T-helper 2 cell (primary cell): ENCODE measurements at places on chromosomes 2 and 18.

GRCh38 chr2:98826856-98827255 is 95.9 kb upstream of the MGAT4A start:
- no peak for DNase-seq

DNA sequence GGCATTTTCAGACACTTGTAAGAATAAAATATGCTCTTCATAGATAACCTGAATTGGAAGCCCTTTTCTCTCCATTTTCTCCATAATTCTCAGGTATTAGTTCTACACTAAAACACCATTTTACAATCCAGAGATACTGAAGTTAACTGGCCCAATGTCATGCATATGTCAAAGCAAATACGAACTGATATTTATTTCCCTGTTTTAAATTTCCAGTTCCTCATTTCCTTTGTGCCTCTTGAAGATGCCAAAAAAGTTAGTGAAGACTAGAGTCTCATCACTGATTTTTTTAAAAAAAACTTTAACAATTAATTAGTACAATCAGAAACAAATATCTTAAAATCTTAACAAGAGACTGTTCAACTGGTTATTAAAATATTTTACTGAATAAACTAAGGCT is 52.8 kb upstream of the ITGB6 start:
- no peak for DNase-seq

DNA sequence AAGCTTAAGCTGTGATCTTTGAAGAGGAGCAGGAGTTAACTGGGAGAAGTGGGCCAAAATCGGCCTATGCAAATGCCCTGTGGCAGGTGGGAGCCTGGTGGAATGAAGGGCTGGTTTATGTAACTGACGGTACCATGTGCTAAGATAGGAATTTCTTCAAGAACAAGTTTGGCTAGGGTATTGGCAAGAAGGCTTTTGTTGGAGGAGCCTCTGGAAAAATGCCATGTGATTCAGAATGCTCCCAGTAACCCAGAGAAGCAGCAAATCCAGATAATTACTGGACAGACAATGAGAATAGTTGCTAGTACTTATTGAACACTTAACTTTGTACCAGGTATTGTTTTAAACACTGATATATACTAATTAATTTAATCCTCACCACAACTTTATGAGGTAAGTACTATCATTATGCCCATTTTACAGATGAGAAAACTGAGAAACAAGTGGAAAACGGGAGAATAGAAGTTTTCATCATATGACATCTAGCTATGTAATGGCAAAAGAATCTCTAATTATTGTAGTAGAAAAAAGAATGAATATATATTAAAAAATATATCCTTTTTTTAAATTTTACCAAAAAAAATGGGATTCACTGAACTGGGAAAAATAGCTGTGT is 9.1 kb upstream of the FAM124B start:
- DNase-seq: no peak

GRCh38 chr2:177603768-177604167 is 211.2 kb downstream of the AGPS start:
- DNase-seq: no peak

- no peak for DNase-seq
Observed at GRCh38 chr2:109423556-109424359, 190.0 kb downstream of the SEPTIN10 start.

DNA sequence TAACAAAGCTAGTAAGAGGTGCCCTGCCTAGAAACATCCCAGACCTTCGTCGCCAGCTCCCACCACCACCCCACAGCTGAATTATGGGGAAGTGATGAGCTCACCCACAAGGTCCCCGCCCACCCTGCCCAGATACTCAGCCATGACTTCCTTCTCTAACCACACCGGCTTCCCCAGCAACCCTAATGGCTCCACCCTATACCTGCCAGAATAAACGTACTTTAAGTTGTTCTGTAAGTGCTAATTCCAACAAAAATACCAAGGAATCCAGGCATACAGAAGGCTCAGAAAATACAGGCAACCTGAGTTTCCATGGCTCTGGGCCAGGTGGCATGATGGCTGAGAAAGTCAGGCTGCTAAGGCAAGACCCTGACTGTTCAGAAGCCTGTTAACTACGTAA is 39.1 kb downstream of the TMEM163 start:
- no peak for DNase-seq

DNA sequence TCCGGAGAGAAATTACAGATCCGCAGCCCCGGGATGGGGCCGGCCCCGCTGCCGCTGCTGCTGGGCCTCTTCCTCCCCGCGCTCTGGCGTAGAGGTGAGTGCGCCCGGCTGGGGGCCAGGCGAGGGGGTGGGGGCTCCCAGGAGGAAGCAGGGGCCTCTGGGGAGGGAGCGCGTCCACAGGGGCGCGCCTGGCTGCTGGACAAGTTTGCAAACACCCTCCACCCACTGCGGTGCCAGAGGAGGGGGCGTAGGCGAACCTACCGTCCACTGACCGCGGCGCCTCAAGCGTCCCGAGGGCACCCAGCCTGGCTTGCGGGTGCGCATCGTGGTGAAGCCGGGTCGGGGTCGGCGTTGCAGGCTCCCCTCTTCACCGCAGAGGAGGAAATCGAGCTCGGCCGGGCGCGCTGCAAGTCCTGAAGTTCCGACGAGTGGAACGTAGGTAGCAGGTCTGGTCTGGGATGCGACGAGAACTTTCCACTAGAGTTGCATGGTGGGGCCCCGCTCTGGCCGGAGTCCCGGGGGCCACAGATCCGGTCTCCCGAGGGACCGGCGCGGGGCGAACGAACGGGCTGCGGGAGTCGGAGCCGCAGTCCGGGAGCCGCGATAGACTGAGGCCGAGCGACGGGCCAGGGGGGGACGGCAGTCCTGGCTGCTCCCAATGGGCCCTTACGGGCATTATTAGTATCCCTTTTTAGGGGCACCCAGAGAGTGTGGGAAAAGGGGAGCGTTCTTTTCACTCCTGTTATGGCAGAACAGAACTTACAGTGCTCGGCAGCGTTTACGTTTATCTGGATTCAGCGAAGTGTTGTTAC is 502 bp downstream of the MERTK start:
- DNase-seq: no peak

- DNase-seq: no peak
Observed at GRCh38 chr2:174964404-174964803, 40.8 kb downstream of the CHN1 start.

GRCh38 chr18:57426187-57426586 is 9.0 kb upstream of the ONECUT2 start:
- DNase-seq: no peak

DNA sequence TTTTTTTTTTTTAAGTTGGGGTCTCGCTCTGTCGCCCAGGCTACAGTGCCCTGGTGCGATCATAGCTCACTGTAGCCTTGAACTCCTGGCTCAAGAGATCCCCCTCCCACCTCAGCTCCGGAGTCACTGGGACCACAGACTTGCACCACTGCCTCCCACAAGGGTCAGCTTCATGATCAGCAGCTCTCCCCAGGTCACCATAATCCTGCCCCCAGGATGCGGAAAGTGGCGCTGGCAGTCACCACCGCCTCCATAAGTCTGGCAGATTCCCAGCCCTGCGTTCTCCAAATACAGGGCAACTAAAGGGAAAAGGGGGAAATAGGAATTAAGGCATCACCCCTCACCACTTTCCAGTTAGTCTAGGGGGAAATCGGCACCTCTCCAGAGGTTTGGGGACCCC is 5.2 kb upstream of the ARID5A start:
- no peak for DNase-seq

DNA sequence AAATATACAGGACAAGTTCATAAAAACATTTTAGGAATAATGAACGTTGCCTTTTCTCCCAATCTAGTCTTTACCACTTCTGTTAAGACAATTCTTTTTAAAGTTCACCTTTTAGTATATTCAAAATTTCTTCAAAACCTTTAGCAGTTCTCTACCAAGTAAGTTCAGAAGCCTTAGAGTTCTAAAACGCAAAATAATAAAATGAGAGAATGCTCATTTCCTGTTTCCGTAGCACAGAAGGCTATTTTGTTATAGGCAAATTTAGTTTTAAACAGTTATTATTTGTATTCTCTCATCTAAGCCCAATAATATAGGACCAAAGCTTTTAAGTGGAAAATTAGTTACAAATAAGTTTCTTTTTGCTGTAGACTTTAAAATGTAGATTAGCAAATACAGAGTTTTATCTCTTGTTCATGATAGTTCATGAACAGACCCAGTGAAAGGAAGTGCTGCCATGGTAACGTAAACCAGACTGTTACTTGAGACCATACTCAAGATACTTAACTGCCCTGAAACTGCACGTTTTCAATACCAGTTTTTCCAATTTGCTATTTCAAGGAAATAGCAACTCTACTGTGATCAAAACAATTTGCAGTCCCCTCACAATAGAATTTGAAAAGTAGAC is 173.1 kb upstream of the STON1 start:
- DNase-seq: no peak
